ENCODE measurements at places on chromosomes 12 and 14.

DNA sequence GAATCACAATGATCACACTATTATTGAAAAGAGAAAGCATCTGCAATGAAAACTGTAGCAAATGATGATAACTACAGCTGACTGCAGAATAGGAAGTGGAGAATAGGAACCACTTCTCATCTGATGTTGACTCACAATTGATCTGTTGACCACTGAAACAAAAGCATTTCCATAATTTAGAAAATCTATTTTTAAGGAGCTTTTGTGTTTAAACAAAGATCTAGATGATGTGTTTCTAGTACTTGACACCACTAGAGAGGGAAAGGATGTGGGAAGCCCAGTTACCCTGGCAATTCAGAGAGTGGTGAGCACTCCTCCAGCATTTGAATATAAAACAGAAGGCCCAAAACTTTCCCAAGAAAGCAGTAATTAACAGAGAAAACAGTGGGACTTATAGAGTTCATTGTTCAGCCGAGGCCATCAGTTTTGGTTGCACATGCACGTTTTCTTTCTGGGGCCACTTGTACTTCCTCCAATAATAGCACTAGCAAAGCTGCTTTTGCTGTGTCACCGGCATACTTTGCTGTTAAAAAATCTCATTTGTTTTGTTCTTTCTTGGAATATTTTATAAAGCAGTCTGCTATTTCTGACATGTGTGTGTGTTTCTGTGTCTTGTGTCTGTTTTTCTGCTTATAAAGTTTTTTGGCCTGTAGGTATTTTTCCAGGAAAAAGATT is 76.1 kb upstream of the HECTD1 start:
- no peak for DNase-seq

- peak; percentile 5 for DNase-seq
Observed at GRCh38 chr12:94100211-94100627, 48.2 kb upstream of the PLXNC1 start.

DNA sequence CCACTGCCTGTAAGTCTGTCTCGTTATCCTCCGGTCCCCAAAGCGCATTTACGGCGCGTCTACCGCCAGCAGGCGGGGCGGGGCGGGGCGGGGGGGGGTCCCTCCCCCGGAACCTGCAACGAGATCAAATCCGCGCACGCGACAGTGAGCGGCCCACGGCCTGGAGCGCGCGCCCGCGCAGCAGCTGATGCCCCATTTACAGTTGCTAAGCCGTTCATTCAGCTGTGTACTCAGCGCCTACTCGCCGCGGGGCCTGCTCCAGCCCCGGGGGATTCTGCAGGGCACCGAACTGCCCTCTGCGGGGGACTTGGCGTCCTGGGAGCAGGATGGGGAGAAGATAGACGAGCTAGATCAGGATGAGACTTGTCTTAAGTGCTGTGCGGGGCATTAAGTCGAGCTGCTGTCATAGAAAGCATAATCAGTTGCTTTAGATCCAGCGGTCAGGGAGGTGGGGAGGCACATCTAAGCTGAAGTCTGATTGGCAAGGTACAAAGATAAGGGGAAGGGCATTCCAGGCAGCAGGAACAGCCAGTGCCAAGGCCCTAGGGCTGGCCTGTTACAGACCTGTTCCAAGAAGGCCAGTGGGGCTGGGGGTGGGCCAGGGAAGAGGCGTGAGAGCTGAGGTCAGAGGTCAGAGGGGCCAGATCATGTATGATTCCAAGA is 1.4 kb upstream of the CCDC85C start:
- DNase-seq = no peak

DNA sequence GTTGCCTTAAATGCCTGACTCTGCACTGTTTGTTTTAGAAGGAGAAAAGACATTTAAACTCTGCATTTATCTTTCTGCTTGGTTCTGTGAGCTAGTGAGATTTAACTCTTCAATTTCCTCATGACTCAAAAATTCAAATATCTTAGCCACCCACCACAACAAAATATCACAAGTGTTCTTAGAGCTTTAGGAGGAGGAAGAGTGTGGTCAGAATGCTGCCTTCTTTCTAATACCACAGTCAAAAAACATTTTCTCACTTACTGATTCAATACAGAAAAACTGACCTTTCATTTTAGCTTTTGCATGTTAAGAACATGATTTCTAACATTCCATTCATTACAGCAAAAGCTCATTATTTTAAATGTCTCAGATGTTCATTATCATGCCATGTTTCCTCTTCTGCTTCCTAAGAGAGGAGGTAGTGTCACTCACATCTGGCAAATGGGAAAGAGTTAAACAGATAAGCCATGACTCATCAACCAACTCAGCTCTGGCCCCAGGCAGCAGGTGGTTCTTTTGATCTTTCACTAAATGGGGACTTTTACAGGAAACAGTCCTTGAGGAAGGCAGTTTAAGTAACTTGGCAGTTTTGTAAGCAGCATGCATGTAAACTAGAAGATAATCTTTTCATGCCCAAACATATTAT is 56.4 kb upstream of the RNU6-8 start:
- DNase-seq = peak; percentile 20

DNA sequence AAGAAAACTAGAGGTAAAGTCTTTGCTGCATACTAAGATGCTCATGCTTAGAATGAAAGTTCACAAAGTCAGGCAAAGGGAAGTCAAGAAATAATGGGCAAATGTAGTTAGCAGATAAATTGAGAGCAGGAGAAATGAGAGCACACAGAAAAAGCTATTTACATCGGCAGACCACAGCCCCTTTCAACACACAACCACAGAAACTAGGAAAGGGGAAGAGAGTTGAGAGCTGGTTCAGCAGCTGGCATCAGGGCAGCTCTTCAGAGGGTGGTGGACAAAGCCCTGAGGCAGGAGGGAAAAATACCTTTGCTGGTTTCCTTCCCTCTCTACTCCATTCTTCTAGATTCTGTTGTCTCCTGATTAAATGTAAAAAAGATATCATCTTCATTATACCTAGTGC is 95.4 kb upstream of the ANO4 start:
- no peak for DNase-seq

DNA sequence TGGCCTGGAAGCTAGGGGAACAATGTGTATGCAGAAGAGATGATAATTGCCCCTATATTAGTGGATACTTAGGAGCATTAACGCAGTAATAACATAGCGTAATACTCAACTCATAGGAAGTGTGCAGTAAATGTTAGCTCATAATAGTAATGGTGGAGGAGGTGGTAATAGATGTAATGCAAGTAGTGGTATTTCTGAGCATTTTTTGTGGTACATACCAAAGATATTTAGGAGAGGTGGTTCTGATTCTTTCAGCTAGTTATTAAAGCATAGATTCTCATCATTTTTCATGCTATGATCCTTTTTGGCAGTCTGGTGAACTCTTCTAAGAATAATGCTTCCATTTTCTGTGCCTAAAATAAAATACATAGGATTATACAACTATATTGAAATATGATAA is 233.1 kb downstream of the PTPRO start:
- DNase-seq = no peak

GRCh38 chr12:115305867-115306266 is 621.9 kb upstream of the TBX3 start:
- DNase-seq = no peak

DNA sequence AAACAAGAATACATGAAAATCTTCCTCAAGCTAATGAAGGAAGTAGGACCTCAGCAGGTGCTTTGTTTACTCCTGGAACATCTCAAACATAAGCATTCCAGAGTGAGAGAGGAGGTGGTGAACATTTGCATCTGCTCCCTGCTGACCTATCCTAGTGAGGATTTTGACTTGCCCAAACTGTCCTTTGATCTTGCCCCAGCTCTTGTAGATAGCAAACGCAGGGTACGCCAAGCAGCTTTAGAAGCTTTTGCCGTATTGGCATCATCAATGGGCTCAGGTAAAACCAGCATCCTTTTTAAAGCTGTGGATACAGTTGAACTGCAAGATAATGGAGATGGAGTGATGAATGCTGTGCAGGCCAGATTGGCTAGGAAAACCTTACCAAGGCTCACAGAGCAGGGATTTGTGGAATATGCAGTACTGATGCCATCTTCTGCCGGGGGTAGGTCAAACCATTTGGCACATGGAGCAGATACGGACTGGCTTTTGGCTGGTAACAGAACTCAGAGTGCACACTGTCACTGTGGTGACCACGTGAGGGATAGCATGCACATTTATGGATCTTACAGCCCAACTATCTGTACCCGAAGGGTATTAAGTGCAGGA is 1.9 kb downstream of the TOGARAM1 start:
- no peak for DNase-seq

- no peak for DNase-seq
Observed at GRCh38 chr12:44611538-44611937, 264.6 kb downstream of the NELL2 start.

DNA sequence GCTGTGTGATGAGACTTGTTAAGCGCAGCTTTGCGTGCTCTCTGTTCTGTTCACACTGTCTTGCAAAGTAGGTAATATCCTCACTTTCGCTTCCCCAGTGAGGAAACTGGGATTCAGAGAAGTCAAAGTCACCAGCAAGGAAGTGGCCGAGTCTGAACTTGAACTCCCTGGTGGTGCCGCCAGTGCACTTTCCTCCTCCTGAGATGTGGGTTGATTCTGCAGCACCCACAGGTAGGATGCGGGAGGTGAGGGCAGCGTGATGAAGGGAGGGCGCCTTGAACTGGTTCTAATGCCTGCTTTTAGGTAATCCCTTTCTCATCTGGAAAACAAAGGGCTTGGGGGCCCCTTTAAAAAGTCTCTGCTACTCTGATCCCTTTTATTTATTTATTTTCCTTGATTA is 54.9 kb upstream of the IGF1 start:
- DNase-seq = no peak

GRCh38 chr14:68607867-68608573 is 184.8 kb downstream of the ZFP36L1 start:
- no peak for DNase-seq

- no peak for DNase-seq
Observed at GRCh38 chr12:33000016-33000415, 103.4 kb upstream of the PKP2 start.

DNA sequence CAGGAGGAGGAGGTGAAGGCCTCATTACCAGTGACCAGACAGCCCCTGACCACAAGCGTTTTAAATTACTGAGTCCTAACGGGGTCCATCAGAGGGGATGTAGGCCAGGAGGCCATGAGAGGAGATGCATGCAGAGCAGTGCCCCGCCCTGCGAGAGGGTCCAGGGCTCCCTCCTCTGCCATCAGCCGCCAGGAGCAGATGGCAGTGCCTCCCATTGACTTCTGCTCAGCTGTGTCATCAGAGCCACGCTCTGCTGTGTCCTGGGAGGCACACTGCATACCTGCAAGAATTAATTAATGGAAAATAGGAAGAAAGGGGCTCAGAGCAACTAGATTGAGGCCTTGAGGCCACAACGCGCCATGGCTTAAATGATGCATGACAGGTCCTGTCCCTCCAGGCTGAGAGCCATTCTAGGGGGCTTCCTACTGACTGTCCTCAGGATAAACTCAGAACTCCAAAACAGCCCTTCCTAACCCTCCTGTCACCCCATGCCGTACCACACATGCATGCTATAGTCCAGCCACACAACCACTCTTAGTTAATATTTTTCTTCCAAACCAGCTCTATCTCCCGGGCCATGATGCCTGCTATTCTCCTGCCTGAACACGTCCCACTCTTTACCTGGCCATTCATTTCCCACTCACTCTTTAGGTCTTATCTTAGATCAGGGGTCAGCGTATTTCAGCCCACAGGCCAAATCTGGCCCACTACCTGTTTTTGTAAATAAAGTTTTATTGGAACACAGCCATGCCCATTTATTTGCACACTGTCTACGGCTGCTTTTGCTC is 235.8 kb downstream of the KSR2 start:
- no peak for DNase-seq

DNA sequence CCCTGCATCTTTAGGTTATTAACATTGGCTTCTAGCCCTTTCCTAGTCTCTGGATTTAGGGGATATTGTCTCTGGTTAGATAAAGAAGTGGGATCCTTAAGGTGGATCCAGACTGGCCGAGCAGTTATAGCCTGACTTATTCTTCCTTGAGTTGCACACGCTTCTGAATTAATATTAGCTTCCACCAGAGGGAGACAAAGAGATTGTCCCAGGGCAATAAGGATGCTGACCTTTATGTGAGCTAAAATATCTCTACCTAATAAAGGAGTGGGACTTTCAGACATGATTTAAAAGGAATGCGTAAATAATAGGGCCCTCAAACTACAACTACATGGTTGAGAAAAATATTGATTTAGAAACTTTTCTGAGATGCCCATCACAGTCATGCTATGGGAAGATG is 139.7 kb downstream of the SLCO1B3 start:
- no peak for DNase-seq

DNA sequence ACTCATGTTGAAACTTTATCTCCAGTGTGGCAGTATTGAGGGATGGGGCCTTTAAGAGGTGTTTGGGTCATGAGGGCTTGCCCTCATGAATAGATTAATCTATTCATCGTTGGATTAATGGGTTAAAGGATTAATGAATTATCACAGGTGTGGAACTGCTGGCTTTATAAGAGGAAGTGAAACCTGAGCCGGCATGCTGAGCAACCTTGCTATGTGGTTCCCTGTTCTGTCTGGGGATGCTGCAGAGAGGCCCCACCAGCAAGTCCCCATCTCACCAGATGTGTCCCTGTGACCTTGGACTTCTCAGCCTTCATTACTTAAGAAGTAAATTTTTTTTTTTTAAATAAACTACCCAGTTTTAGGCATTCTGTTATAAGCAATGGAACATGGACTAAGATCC is 109.6 kb downstream of the DYRK2 start:
- DNase-seq = no peak

DNA sequence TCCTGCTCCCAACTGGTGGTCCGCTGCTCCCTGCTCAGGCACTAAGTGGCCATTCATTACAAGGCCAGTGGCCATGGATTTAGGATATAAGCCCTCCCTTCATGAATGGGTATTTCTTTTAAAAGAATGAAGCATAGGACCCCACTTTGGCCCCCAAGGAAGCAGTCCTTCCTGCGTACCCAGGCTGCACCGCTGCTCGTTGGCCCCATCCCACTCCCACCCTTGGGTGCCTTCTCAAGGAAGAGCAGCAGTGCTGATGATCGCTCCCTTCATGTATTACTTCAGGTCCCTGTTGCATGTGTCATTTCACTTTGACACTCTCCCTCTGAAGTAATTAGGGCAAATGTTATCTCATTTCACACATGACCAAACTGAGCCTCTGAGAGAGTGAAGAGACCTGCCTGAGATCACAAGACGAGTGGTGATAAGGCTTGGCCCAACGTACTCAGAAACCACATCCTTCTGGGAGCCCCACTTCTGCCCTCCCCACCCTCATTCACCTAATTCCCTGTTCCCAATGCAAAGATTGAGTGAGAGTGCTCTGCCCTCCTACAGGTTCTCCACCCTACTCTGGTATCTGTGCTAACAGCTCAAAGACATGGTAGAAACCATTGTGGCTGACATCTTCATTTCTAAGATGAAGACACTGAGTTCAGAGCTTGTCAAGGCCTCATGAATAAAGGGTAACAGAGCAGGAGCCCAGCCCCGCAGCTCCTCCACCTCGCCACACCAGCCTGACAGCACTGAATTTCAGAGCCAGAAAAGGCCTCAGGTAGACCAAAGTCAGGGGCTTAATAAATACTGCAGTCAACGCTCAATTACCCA is 10.3 kb upstream of the KRT2 start:
- no peak for DNase-seq

GRCh38 chr12:47397664-47398281 is 308.1 kb downstream of the RPAP3 start:
- peak; percentile 77 for DNase-seq

Measured in pulmonary artery endothelial cell (primary cell).